ENCODE measurements at places on chromosomes 4 and X.

DNA sequence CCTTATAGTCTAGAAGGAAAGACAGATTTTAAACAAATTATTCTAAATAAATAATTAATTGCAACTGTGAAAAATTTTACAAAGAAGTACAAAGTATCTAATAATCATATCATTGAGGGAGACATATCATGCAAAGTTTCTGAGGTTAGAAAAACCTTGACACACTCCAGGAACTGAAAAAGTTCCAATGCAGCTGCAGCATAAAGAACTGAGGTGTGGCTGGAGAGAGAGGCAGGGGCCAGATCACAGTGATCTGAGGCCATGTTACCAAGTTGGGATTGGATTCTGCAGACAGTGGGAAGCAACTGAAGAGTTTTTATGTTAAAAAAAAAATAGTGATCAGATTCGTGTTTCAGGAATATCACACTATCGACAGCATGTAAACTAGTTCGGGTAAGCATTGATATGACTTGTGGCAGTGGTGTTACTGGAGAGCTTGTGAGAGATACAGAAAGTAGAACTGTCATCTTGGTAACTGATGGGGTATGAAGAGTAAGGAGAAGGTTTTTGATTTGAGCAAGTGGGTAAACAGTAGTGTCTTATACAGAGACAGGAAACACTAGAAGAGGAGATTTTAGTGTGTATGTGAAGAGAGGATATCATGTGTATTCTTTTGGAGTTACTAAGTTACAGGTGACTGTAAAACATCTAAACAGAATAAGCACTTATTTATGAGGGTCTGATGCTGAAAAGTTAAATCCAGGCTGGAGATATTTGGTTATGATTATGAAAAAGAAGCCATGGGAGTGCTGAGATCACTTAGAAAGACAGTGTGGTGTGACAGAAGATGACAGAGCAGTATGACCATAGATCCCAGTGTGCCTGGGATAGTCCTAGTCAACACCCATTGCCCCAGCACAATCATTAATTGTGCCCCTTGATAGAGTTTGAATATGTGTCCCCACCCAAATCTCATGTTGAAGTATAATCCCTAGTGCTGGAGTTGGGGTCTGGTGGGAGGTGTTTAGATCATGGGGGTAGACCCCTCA is 15.6 kb upstream of the SPRY1 start:
- no peak for DNase-seq

GRCh38 chr4:137361756-137362470 is 170.4 kb downstream of the PCDH18 start:
- DNase-seq: no peak

GRCh38 chrX:39514801-39515200 is 583.0 kb downstream of the BCOR start:
- DNase-seq: no peak

DNA sequence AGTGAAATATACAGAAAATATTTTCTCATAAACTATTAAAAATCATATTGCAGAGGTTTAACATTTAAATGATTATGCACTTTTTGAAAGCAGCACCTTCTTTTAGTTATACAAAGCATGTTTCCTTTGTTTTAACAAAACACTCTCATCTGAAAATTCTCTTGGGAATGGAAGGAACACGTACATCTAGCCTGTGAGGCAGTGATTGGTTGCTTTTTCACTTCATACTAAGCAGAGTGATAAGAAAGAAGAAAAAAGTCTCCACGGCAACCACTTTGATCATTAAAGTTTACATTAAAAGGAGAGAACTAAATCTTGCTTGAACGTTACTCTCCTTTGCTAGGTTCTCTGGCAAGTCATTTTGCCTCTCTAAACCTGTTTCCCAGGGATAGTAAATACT is 41.7 kb upstream of the H2AZ1 start:
- no peak for DNase-seq

- DNase-seq: no peak
These were observed 209.3 kb downstream of the GPC3 start for GRCh38 chrX:133776072-133776471.

- no peak for DNase-seq
These were observed 80.5 kb downstream of the STAG2 start for GRCh38 chrX:124042042-124042441.

- no peak for DNase-seq
These were observed 298.4 kb upstream of the MAOA start for GRCh38 chrX:43357741-43358140.

GRCh38 chrX:25597551-25597950 is 540.6 kb upstream of the MAGEB18 start:
- no peak for DNase-seq

GRCh38 chr4:177001271-177002175 is 208.8 kb upstream of the VEGFC start:
- DNase-seq: no peak

DNA sequence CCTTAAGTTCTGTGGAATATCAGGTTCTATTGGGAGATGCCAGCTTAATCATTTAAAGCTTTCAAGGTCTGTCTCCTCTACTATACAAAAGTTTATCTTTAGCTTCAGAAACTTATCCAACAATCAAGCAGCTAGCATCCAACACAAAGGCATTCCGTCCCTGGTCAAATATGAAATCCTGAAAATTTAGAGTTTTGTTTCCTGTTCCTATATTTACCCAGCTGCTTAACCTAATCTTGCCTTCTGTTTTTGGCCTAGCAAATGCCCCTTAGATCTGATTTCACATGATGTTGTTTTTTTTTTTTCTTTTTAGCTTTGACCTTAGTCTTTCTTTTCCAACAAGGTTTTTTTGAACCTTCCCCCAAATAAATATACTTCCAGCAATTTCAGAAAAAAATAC is 33.8 kb downstream of the FAM13A start:
- no peak for DNase-seq

- DNase-seq: no peak
These were observed 2.1 kb upstream of the AVPR2 start for GRCh38 chrX:153902385-153902784.

DNA sequence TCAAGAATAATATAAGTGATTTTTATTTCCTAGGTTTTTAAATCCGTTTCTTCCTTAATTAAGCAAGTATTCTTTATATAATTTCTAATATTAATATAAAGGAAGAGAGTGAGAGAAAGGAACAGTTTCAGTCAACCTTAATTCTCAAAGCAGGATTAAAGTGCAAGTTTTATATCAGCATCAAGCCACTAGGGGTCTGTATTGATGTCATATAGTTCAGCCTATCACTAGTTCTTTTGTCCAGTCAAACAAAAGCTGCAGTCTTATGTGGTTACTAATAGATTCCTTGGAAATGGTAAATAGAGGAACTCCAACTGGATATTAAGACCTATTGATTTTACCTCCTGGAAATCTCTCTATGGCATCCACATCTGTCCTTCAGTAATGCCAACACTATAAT is 82.0 kb downstream of the NAP1L3 start:
- no peak for DNase-seq

DNA sequence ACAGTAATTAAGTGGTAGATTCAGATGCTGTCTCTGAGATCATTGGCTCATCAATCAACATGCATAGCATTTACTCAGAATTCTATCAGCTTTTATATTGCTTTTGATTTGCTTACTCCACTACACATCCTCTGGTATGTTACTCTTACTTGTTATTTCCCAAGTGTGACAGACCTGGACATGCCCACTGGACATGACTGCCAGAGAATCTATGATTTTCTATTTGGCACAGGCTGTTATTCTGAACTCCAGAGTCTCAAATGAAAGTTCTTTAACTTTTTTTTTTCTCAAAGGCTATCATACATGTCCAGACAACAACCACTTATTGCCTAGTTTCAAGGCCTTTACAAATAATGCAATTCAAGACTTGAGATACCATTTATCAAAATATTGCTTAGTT is 116.1 kb upstream of the ARHGAP24 start:
- DNase-seq: no peak

DNA sequence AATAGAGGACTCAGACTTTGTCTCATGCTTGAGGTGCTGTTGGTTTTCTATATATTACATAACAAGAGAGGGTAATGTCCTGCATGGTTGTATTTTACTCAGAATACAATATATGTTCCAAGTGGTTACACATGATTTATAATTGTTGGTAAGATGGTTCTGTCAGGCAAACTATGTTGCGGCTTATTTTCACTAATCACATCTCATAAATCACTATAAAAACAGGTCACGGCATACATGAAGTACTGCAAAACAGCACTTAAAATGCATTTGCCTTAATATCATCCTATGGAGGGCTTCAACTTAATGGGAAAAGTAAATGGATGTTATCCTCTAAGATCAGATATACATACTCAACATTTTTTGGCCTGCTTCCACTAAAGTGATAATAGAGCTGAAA is 246.0 kb upstream of the ARSJ start:
- DNase-seq: no peak

GRCh38 chr4:13584481-13584880 is 40.2 kb upstream of the NKX3-2 start:
- DNase-seq: no peak

GRCh38 chr4:834368-835147 is 8.6 kb upstream of the CPLX1 start:
- DNase-seq: no peak

DNA sequence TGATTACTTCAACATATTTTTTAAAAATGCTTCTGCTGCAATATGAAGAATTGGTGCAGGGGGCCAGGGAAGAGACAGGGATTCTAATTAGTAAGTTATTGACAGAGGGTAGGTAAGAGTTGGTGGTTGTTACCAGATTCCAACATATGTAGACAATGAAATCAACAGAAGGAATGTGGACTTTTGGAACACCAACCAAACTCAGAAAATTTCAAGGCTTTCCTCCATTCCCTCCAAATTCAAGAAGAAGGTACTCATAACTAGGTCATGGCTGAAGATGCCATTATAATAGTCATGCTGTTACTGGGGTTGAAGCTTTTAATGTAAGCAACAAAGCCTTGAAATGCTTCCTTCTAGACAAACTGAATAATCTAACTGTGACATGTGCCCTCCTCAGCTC is 22.9 kb upstream of the CXCL13 start:
- no peak for DNase-seq

GRCh38 chr4:76589872-76590797 is 155.1 kb downstream of the SHROOM3 start:
- DNase-seq: no peak

GRCh38 chr4:27779827-27780226 is 919.2 kb downstream of the STIM2 start:
- no peak for DNase-seq

DNA sequence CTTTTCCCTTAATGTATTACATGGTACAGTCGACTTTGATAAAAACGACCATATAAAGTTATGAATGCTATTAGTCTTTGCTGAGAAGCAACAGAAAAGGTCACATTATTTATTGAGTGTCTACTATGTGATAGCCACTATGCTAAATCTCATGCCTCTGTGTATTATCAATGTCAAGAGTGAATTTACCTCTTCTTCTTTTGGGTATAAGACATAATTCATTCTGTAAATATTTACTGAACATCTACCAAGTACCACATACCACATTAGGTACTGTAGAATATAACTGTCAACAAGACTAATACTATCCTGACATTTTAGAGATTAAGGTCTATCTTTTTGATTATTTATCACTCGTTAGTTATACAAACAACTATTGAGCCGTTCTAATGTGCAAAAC is 268.7 kb upstream of the FTHL17 start:
- no peak for DNase-seq
